ENCODE measurements at places on chromosomes 13 and 19.

GRCh38 chr13:66618702-66619101, 611.4 kb downstream of the PCDH9 start:
- DNase-seq, result no peak

GRCh38 chr19:41588497-41589209, 12.7 kb downstream of the CEACAM21 start:
- no peak for DNase-seq

GRCh38 chr19:46995492-46995891, 24.1 kb upstream of the NPAS1 start:
- no peak for DNase-seq

DNA sequence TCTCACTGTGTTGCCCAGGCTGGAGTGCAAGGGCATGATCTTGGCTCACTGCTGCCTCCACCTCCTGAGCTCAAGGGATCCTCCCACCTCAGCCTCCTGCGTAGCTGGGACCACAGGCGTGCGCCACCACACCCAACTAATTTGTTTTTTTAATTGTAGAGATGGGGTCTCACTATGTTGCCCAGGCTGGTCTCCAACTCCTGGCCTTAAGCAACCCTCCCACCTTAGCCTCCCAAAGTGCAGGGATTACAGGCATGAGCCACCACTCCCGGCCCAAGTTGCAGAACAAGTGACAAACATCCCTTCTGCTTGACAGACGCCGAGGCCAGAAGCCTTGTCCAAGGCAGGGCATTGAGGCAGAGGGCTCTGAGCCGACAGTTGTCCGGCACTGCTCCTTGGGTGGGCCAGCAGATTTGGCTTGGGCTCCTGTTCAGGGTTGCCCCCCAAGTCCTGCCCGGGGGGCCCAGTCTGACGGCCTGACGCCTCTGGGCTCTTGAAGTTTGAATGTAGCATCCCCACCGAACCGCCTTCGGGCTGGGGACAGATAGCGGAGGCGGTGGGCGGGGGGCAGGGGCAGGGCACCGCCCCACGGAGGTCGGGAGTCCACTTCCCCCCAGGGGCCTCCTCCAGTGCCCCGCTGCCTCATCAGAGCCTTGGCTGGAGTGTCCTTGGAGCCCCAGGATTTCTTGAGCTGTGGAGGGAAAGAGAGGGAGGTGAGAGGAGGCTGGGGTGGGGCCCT, 5.7 kb upstream of the SPACA4 start:
- DNase-seq, result no peak

GRCh38 chr13:43244481-43244880, 221.1 kb downstream of the DNAJC15 start:
- no peak for DNase-seq

DNA sequence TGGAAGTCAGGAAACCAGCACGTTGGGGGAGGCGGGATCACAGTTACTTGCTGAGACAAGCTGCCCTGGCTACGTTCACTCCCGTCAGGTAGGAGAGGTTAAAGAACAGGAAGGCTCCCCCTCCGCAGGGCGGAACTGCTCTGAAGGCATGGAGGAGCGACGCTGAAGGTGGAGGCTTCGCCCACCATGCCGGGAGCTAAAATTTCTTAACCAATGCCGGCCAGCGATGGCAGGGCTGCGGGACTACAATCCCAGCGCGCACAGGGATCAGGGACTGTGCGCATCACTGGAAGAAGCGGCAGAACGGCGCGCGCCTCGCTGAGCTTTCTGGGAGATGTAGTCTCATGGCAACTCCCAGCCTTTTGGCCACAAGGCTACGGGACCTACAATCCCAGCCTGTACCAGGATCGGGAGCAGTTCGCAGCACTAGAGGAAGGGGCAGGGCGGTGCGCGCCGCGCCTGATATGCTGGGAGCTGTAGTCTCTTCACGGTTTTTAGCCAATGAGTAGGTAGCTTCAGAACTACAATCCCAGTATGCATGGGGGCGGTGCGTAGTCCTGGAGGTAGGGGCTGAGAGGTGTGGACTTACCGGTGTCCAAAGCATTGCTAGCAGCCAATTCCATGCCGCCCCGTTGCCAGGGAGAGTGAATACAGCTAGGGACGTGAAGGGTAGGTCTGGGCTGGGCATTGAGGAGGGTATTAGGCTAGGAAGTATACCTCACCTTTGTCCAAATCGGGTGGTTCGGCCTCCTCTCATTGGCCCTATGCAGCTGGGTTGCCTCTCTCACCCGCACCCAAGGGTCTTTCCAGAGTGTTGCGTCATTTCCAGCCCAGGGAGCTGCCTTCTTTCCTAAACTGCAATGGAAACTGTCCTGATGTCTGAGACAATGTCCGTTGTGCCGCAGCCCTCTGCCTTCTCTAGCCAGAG, 12.8 kb upstream of the ZNF682 start:
- DNase-seq, result peak; percentile 77
